GF-D8 (cell line): ENCODE measurements at places on chromosomes 1 and 21.

DNA sequence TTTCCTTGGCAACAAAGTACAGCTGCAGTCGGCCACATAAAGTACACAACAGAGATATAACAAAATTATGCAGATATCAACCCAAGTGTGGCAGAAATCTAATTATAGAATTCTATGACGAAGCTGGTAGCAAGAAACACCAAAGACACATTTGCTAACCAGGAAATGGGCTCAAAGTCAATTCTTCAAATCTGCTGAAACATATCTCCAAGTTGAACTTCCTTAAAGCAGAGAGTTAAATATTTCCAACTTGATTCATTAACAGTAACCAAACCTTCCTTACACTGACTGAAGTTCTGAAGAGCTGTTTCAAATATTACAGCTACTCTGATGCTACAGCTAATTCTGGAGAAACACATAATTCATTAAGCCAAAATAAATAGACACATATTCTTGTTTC is 67.6 kb upstream of the SDC3 start:
- no peak for DNase-seq

GRCh38 chr1:83098131-83098530 is 900.8 kb downstream of the TTLL7 start:
- DNase-seq = no peak

- DNase-seq = no peak
Observed at GRCh38 chr1:114238053-114238452, 84.4 kb upstream of the SYT6 start.

DNA sequence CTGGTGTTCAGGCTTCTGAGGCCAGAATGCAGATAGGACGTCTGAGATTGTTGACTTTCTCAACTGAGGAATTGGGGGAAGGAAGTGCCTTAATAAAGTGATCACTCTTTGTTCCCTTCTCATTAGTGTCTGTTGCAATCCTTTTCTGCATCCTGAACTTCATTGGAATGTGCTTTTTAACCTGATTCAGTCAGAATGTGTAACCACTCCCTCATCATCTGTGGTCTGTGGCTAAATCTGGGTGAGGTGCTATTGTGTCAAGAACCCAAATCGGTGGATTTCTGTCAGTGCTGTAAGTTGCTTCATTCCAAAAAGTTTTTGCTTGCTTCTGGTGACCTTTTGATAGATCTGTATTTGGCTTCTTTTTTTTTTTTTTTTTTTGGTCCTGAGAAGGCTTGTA is 38.2 kb downstream of the ARID1A start:
- DNase-seq = no peak

GRCh38 chr1:169928438-169929209 is 34.9 kb upstream of the SCYL3 start:
- peak; percentile 11 for DNase-seq

GRCh38 chr1:228475812-228476211 is 11.4 kb upstream of the RNF187 start:
- no peak for DNase-seq

DNA sequence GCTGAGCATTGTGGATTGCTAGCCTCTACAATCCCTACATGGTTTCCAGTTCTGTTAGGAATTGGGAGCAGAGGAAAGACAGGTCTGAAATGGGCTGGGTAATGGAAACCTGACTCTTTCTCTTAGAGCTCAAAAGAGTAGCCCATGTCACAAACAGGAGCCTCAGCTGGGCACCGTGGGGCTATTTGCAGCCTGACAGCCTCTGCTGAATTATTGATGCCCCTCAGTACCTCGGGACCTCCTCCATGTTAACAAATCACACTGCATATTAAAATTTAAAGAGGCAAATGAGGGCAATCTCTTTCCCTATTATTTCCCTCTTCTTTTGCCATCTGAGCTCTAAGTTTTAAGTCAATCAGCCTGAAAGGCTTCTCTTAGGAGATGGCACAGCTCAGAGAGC is 157.1 kb downstream of the TSEN15 start:
- DNase-seq = no peak

GRCh38 chr1:188295157-188295556 is 1466.4 kb downstream of the PLA2G4A start:
- DNase-seq = no peak

- DNase-seq = no peak
Observed at GRCh38 chr1:6065093-6065858, 19.6 kb downstream of the KCNAB2 start.

DNA sequence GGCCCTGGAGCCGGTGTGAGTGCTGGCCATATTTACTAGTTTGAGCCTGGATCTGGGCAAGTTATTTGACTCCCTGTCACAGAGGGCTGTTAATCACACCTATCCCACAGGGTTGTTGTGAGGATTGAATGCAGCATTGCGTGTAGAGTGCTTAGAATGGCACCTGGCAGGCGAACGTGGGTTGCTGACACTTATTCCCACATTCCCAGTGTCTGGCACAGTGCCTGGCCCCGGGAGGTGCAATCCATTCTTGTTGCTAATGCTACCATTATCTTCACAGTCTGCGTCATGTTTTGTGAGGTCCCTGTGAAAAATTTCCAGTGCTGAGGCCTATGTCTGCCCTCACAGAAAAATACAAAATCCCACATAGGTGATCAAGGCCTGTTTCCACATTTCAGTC is 66.1 kb downstream of the CD2 start:
- DNase-seq = no peak

- DNase-seq = no peak
Observed at GRCh38 chr1:115732316-115732715, 36.2 kb downstream of the CASQ2 start.

- DNase-seq = no peak
Observed at GRCh38 chr1:109252893-109253802, 3.8 kb downstream of the CELSR2 start.

GRCh38 chr1:203665993-203666392 is 39.4 kb downstream of the ATP2B4 start:
- no peak for DNase-seq
